Nephron progenitor cell (in vitro differentiated cells): ENCODE measurements at places on chromosomes 12 and 14.

- no peak for DNase-seq
These were observed 1081.5 kb downstream of the VRK1 start for GRCh38 chr14:97878727-97879126.

DNA sequence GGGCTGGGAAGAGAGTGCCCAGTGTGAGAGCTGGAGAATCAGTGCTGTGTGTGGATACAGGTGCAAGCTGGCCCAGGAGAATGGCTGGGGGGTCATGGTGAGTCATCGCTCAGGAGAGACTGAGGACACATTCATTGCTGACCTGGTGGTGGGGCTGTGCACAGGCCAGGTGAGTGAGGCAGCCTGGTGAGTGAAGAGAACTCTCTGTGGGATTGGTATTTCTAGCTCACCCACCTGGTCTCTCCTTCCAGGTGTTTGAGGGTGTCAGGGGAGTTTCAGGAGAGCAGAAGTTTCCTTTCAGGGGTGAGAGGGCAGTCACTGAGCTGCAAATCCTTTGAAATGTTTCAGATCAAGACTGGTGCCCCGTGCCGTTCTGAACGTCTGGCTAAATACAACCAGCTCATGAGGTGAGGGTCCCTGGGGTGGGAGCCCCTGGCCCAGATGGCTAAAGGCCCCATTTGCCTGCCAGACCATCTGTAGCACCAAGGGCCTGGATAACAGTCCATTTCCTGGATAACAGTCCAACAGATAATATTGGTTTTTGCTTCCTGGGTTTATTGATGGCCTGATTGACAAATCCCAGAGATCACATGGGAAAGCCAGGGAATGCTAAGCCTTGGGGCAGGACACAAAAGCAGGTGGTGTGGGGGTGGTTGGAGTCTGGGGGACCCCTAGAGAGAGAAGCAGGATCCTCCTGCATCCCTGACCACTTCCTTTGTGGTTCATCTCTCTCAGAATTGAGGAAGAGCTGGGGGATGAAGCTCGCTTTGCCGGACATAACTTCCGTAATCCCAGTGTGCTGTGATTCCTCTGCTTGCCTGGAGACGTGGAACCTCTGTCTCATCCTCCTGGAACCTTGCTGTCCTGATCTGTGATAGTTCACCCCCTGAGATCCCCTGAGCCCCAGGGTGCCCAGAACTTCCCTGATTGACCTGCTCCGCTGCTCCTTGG is 5.5 kb upstream of the ATN1 start:
- no peak for DNase-seq

GRCh38 chr14:64394977-64395633 is 7.0 kb downstream of the MTHFD1 start:
- DNase-seq = no peak

- no peak for DNase-seq
These were observed 116.0 kb upstream of the NCOR2 start for GRCh38 chr12:124683152-124684124.

GRCh38 chr12:41277100-41277945 is 89.2 kb downstream of the PDZRN4 start:
- DNase-seq = peak; percentile 43

DNA sequence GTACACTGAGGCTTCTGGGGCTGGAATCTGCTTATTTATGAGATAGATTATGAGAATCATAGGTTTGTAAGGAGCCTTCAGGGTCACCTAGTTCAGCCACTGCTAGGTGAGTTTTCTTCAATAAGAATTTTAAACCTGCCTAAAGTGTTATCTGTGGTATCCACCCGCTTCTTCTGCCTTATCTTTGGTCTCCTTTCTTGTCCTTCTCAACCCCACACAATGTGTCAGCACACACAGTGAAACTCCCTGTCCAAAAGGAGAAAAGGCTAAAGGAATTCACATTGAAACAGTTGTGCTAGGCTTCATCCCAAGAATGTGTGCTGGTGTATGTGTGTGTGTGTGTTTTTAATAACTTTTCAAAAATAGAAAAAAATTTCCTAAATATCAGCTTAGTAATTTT is 259.3 kb upstream of the BTG1 start:
- no peak for DNase-seq
